Activated CD4-positive, alpha-beta T cell treated with anti-CD3 and anti-CD28 coated beads, Interleukin-2, amount 50 U/mL, for 48 hours (primary cell): ENCODE measurements at places on chromosomes 3 and 15.

DNA sequence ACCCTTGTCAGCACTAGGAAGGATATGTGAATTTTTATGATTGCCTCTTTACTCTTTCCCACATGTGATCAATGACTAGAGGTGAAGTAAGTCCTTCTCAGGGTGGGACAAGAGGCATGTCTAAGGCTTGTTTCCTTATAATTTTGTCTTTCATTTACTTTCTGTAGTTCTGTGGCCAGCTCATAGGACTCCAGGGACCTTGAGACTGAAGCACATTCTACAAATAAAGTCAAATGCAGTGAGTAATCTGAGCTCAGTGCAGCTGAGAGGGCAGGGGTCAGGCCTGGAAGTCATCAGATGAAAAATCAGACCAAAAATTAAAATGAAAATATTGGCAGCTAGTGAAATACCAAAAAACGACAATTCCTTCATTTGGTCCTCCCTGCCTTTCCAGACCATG is 424.7 kb upstream of the THBS1 start:
- DNase-seq, result no peak

- DNase-seq, result no peak
Observed at GRCh38 chr3:127760361-127760760, 62.0 kb downstream of the MGLL start.

DNA sequence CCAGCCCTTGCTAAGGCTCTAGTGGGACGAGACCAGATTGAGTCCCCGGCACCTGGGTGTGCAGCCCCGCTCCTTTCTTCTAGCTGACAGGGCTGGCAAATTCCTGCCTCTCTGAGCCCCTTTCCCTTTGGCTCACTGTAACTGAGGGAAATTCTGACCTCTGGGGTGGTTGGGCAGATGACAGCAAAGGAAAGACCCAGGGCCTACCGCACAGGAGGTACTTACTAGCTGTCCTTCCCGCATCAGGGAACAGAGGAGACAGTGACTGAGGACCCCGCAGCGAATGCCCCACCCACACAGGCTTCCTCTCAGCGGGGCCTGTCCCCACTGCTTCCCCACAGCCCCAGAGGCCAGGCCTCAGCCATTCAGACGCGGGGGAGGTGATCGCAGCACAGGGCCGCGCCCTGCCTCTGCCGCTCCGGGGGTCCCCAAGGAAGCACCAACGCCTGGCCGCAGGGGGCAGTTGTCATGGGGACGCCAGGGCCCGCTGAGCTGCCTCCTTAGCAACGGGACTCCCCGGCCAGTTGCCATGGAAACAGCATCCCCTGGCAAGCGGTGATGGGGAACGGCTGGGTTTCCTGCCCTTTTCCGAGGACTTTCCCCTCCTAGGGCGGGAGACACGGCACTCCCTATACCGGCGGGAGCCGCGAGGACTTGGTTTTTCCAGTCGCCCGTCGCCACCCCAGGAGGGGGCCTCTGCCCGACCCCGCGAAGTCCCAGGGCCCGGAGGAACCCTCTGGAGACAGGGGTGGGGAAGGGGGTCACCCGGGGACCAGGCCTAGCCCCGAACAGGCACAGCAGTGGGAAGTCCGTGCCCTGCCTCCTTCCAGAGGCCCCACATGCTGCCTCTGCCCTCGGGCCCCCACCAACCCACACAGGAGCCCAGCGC is 50.1 kb downstream of the HCN4 start:
- no peak for DNase-seq

- no peak for DNase-seq
Observed at GRCh38 chr15:49621401-49621811, 558 bp downstream of the DTWD1 start.

- no peak for DNase-seq
Observed at GRCh38 chr3:12730506-12731242, 28.4 kb downstream of the TMEM40 start.

DNA sequence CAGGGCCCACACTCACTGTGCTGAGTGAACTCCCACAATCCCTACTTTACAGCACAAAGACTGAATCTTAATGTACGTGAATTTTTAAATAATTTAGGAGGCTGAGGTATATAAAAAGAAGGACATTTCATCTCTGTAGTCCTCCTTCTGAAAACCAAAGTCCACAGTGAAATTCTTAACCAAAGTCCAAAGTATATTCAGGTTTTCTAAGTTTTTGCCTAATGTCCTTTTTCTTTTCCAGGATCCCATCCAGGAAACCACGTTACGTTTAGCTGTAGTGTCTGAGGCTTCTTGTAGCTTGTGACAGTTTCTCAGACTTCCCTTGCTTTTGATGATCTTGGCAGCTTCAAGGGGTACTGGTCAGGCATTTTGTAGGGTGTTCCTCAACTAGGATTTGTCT is 44.5 kb downstream of the SCAP start:
- no peak for DNase-seq

DNA sequence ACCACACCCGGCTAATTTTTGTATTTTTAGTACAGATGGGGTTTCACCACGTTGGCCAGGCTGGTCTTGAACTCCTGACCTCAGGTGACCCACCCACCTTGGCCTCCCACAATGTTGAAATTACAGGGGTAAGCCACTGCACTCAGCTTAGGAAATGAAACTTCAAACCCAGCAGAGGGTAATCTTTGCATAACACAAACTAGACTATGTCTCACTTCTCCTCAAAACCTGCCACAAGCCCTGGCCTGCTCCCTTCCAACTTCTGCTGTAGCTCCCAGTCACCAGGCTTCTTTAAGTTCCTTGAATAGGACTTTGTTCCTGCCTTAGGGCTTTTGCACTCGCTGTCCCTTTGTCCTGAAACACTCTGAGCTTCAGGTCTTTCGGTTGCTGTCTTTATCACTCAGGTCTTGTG is 39.2 kb upstream of the SEMA4B start:
- no peak for DNase-seq

- no peak for DNase-seq
Observed at GRCh38 chr3:95424279-95424678, 1361.4 kb downstream of the NSUN3 start.

DNA sequence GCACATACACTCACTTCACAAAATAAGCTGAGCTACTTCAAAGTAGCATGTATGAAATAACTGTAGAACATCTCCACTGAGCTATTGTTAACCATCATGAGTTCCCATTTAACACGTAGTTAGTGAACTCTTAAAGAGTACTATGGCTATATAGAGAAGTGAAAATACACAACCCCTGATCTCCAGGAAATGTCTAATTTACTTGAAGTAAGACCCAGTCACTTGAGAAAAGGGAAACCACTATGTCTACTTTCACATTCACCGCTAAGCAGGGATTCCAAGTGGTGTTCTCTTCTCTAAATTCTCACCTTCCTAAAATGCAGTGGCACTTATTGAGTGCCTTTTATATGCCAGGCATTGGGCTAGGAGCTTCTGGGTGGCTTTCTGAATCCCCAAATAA is 35.0 kb upstream of the COLQ start:
- DNase-seq, result no peak
